ENCODE measurements at places on chromosomes 12 and 14.

- no peak for DNase-seq
Measured at GRCh38 chr12:29844667-29845066, 60.9 kb upstream of the TMTC1 start.

DNA sequence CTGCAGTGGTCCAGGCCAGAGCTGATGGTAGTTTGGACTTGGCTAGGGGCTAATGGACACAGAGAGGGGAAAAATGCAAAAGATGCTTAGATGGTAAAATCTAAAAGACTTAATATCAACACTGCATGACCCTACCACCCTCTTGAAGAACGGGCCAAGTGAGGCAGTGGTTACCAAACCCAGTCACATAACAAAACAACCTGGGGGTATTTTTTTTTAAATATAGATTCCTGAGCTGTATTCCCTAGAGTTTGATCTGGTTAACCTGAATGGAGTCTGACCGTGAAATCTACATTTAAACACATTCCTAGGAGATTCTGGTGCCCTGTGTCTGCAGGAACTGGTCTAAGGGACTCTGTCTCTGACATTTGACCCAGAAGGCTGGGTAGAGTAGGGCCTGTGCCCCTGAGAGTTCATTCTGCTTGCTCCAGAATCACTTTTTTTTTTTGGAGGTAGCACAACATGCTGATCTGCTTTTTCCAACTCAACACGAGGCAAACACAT is 15.7 kb downstream of the ABHD4 start:
- no peak for DNase-seq

DNA sequence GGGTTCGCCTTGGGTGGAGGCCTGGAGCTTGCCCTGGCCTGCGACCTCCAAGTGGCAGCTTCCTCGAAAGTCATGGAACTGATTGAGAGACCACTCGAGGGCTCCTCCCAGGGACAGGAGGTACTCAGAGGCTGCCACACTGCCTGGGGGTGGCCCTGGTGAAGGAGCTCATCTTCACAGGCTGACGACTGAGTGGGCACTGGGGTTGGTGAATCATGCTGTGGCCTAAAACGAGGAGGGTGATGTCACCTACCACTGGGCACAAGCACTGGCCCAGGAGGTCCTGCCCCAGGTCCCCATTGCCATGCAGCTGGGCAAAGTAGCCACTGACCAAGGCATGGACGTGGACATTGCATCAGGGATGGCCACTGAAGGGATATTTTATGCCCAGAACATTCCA is 32.1 kb downstream of the ITPR2 start:
- no peak for DNase-seq

DNA sequence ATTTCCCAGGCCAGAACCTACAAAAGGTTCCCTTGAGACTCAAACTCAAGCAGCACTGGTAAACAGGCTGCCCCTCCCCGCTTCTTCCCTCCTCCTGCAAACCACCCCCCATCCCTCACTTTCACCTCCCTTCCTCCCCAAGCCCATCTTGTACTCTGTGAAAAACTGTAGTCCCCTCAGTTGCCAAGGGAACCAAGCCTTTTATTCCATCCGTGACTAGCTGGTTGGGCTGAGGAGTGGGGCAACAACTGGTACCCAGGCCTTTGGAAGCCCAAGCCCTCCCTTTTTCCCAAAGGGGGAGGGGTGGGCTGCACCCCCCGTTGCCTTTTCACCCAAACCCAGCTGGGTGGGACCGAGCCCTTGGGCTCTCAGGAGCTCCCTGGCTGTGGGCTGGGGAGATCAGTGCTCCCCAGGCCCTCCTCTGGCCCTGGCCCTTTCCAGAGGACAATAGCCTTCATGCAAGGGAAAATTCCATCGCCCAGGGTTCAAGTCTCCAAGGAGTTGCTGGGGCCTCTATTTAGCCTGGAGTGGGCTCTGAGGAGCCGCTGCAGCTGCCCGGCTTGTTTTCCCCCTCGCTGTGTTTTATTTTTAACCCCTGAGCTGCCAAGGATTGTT is 61.9 kb downstream of the ZFP36L1 start:
- DNase-seq: peak; percentile 90

DNA sequence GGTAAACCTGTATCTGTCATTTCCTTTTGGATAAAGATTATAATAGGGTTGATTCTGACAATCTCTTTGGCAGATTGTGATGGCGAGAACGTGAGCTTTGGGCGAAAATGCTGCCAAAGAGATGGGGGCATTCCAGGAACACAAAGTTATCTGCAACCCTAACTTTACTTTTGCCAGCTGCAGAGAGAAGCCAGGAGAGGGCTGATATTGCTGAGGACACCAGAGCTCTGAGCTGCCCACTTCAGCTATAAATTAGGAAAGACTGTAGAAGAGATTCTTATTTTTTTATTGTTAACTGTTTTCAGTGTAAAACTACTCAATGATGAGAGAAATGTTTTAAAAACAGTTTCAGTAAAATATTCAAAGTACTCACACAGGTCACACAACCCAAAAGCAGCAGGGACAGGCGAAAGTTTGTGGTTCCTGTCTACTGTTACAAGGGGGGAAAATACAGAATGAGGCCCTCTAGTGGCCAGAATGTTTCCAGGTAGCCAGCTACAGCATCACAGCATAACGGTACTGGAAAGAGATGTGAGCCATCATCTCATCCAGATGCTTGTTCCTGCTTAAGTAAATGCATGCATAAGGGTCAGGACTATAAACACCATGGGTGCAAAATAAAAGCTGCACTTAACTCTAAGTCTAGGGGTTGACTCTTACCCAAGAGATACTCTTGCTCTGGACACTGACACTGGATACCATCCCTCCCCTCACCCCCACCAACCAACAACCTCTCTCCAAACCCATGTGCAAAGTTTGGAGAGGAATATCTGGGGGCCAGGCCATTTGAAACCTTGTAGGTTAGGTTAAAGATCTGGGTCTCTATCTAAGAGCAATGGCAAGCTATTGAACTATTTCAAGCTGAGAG is 498.4 kb downstream of the RMST start:
- no peak for DNase-seq

- DNase-seq: peak; percentile 41
Measured at GRCh38 chr12:123085730-123086487, 65.0 kb downstream of the PITPNM2 start.

DNA sequence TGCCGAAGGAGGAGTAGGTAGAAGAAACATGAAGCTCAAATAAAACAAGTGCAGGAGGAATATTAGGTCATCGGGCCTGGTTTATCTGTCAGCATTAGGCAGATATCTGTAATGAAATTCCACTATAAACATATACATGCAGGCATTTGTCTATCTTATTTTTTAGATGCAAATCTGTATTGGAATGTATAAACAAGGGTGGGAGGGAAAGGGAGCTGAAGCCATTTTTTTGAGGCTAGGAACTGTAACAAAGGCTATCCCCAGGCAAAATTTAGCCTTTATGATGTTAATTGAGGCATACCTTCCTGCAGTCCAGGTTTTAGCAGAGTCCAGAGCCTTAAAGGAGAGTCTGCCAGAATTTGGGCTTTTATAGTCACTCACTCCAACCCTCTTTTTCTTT is 72.5 kb downstream of the PHLDA1 start:
- no peak for DNase-seq

DNA sequence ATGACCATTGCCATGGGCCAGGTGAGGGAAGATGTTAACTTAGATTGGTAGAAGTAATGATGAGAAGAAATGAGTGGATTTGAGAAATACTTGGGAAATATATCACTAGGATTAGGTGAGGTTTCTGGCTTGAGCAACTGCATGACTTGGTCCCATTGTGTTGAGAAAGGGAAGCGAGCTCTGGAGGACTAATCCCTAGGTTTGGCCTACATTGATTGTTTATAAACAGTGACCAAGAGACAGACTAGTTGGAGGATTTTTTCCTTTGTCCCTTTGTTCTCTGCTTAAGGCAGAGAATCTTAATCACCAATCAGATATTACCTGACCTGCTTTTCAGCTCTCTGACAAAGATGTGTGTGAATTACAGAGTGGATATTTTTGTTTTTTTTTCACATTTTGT is 100.5 kb downstream of the AEBP2 start:
- no peak for DNase-seq

GRCh38 chr14:59481407-59481806 is 2.8 kb downstream of the L3HYPDH start:
- DNase-seq: no peak

Data from brain (organoid and tissue), 16 donors.